ENCODE measurements at places on chromosomes 7 and 10. TPM values are rescaled to one million over a fixed set of nuclear protein-coding genes. Genes with fewer than 3 reads are reported as not detected.

DNA sequence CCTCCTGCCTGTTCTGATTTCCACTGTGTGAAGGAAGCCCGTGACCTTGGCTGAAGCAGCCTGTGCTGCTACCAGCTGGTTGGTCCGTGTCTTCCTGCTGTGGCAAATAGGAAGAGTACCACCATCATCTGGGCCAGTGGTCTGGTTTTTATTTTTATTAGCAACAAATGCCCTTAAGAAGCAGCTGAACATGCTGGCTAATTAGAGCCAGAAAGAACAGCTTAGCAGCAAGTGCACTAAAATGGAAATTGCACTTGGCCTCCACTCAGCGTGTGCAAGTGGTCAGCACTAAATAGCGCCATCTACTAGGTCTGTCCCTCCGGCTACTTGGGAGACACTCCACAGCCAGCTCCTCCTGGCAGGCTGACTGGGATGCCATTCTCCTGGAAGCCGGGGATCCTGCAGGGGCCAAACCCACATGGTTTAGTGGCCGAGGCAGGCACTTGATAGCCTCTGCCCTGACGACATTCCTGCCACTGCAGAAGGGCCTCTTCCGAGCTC, 690.3 kb upstream of the FOXK1 start:
- no peak for DNase-seq

DNA sequence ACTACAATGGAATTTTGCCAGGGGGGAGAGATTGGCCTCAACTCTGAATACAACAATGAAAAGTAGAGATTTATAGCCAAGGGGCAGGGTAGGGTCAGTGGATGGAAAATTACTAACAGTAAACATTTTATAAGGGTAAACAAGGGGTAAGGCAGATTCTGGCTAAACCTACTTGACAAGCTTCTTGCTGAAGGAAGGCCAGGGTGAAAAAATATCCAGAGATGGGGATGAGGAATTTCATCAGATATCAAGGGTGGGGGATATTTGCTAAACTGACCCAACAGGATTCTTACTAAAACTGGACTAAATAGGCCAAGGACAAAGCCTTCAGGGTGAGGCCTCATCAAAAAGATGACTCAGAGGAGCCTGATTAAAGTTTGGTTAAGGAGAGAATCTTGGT, 156.3 kb downstream of the RTKN2 start:
- no peak for DNase-seq

Gene MBLAC1
- polyA plus RNA-seq: 2.9 TPM

Gene TWIST1
- polyA plus RNA-seq: 3.2 TPM

DNA sequence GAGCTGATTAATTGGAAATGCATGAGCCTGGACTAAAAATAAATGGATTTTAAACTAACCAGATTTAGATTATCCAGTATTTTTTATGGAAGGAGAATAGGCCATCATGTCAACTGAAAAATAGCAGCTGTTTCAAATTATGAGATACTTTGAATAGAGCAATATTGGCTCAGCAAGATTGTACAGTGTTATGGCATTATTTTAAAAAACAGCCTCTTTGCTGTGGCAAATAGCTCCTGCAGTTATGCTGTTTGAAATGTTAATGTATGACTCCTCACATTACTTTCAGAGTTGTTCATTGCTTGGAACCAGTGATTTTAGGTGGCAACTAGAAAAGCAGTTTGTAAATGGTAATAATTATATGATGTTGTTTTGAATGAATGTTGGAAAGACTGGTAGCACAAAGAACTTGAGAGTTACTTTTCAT, 244.5 kb downstream of the KIAA1217 start:
- no peak for DNase-seq

GRCh38 chr7:111140091-111140865, 49.4 kb downstream of the LRRN3 start:
- DNase-seq: no peak

Measured in heart right ventricle (tissue), 16 donors.